ENCODE measurements at places on chromosomes 5 and 9. TPM values are rescaled to one million over a fixed set of nuclear protein-coding genes. Genes with fewer than 3 reads are reported as not detected.

The SLC36A3 gene
- not detected for total RNA-seq

The FCN2 gene
- 0.30 TPM for total RNA-seq

DNA sequence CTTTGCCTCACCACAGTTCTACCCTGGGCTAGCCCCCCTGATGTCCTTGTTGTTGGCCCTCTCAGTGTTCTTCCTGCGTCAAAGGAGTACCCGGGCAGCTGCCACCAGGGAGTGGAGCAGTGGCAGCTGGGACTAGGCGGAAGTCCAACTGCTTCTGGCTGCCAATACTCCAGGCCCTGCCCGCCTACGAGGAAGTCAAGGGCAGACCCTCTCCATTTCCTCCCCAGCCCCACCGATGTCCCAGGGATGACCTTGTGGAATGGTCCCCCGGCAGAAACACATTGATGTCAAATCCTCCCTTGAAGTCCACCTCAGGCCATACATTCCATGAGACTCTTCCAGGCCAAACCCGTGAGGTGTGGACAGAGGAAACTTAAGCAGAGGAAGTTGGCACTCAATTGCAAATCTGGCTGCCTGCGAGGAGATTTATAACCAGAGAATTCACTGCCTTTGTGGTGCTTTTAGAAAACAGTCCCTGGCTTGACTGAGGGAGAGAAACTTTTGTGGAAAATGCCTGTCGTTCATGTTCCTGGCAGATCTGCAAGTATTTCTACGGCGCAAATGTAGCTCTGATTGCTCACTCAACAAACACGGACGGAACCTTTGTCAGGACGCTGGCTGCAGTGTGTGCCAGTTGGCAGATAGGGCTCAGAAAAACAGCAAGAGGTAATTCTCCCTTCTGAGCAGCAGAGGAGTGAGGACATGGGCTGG lies 339.7 kb downstream of the RAB3C start:
- DNase-seq = peak; percentile 85

GRCh38 chr5:140166911-140167310 lies 8.1 kb upstream of the CYSTM1 start:
- DNase-seq = no peak

DNA sequence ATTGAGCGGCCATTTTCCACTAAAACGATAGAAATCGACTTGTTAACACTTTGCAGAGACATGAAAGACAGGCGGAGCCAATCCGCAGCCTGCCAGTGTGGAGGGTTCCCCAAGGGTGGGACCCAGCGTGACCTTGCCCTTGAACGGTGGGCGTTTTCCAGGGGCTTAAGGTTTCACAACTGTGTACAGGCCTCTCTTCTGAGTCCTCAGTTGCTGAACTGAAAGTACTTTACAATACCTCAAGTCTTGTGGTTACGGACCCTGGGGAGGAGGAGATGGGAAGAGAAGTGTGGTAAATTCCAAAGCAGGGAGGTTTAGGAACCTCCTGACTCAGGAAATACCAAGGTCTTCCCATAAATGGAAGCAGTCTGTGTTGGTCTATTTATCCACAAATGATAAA lies 68.2 kb upstream of the CKMT2 start:
- DNase-seq = no peak

DNA sequence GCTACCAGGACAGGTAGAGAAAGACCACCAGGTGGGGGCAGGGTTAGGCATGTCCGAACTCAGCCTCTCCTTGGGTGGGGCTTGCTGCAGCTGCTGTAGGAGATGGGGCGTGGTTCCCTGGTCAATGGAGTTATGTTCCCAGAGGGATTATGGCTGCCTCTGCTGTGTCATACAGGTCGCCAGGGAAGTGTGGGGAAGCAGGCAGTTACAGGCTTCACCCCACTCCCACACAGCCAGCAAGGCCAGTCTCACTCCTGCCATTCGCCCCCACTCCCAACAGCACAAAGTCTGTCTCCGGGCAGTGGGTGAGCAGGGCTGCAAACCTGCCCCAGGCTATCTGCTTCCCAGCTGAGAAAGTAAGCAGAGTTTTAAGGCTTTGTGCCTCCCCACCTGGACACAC lies 20.0 kb upstream of the CEP72 start:
- no peak for DNase-seq

Measured in Right ventricle myocardium superior (tissue), 1 donor.